ENCODE measurements at places on chromosomes 12 and 14.
A peak's percentile ranks its signal among the peaks of the same experiment; 100 is the strongest.

DNA sequence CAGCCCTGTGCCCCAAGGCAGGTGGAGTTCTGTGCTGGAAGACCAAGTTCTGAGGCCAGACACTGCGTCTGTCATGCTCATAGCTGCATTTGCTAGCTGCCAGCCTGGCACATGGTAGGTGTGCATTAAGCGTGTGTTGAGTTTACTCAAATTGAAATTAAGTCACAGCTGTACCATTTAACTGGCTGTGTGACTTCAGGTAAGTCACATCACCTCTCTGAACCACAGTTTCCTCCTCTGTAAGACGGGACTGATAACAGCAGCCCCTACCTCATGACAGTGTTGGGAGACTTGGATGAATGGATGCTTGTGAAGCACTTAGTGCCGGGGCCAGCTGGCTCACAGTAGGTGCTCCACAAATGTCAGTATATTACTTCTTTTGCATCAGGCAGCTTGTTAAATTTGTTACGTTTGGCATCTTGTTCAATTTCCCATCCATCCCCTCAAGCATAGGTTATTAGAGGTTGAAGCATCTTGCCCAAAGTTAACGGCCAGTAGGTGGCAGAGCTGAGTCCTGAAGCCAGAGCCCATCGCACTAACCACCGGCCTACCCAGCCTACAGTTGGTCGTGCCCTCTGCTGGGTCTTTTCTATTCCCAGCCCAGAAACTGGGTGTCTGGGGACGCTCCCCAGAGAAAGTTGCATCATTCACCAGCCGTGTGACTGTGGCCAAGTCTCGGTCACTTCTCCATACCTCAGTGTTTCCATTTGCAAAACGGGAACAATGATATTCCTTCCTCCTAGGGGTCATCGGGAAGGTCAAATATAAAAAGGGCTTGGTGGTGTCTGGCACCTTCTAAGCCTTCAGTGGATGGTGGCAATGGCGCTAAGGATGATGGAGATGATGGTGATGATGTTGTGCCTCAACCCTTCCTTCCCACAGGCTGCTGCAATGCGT is 4.5 kb downstream of the DAO start:
- DNase-seq: no peak

GRCh38 chr14:69079747-69080146 is 73.2 kb downstream of the DCAF5 start:
- no peak for DNase-seq

- DNase-seq: no peak
Observed at GRCh38 chr12:88052686-88053085, 23.5 kb upstream of the C12orf50 start.

- no peak for DNase-seq
Observed at GRCh38 chr14:49977126-49977841, 84.4 kb downstream of the ARF6 start.

- DNase-seq: no peak
Observed at GRCh38 chr12:50013361-50014147, 11.7 kb downstream of the RACGAP1 start.

- no peak for DNase-seq
Observed at GRCh38 chr12:1496162-1496900, 98.0 kb downstream of the FBXL14 start.

DNA sequence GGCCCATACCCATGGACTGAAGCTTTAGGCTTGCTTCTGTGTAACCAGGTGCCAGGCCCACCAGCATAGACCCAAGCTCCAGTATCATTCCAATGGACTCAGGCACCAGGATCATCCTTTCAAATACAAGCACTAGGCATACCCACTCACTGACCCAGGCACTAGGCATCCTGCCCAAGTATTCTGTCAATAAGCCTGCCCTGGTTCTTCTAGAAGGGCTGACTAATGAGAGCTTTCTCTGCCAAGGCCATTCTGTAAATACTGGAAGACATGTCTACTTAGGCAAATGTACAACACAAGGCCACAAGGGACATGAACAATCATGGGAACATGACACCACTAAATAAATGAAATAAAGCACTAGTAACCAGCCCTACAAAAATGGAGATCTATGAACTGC is 352.2 kb downstream of the FSCB start:
- no peak for DNase-seq

- peak; percentile 90 for DNase-seq
Observed at GRCh38 chr12:54216797-54217661, 28.2 kb upstream of the SMUG1 start.

- no peak for DNase-seq
Observed at GRCh38 chr14:30907659-30908057, 33.3 kb downstream of the COCH start.

- no peak for DNase-seq
Observed at GRCh38 chr14:63524537-63525155, 18.5 kb downstream of the PPP2R5E start.

- DNase-seq: no peak
Observed at GRCh38 chr12:132633398-132633797, 14.8 kb downstream of the P2RX2 start.

- no peak for DNase-seq
Observed at GRCh38 chr12:54349679-54350078, 14.6 kb downstream of the GPR84 start.

DNA sequence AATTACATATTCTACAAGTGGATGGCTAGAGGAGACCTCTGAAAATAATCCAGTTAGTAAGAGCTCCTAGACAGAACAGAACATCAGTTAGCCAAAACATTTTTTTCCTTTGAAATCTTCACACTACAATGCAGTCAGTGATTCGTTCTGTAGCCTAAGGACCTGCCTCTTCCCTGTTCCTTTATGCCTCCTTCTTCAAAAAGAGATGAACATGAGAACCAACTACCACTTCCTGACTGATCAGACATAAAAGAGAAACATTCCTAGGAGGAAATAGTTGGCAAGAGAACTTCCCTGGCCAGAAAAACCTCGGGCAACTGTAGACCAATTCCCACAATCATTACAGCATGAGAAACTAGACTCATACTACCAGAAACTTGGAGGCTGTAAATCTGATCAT is 29.4 kb downstream of the ITPR2 start:
- DNase-seq: no peak

DNA sequence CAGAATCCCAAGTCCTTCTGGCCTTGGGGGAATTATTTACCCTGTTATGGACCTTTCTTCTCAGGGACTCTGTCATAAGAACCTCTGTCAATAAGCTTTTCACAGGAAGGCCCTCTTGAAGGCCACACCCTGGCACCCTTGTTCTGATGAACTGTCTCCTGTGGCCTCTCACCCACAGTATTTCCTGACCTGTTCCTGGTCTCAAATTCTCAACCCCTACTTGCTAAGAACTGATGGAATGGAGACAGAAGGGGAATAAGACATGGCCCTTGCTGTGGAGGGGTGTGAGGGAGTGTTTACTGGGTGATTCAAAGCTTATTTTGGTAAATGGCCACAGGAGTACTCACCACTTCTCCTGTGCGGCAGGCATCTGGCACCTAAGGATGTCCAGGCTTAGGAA is 1082.9 kb downstream of the BCL11B start:
- DNase-seq: no peak

- no peak for DNase-seq
Observed at GRCh38 chr12:104680491-104680890, 223.7 kb downstream of the CHST11 start.

DNA sequence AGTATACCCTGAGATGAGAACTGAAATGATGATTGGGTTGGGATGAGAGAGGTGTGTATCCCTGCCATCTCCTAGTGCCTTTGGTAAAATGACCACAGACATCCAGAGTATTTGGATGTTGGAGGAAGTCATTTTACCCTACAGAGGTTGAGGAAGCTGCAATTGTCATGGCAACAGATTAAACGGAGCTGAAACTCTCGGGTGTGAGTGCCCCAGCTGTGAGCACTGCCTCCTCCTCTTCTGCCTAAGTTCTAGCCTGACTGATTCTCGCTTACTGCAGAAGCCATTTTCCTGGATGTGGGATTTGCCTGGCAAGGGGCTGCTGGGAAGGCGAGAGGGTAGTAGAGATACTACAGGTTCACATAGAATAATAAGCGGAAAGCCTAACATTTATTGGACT is 10.3 kb upstream of the PPP4R4 start:
- no peak for DNase-seq

- DNase-seq: no peak
Observed at GRCh38 chr12:59619461-59620240, 23.8 kb downstream of the SLC16A7 start.

GRCh38 chr14:64715146-64715627 is 11.0 kb downstream of the PLEKHG3 start:
- DNase-seq: no peak

DNA sequence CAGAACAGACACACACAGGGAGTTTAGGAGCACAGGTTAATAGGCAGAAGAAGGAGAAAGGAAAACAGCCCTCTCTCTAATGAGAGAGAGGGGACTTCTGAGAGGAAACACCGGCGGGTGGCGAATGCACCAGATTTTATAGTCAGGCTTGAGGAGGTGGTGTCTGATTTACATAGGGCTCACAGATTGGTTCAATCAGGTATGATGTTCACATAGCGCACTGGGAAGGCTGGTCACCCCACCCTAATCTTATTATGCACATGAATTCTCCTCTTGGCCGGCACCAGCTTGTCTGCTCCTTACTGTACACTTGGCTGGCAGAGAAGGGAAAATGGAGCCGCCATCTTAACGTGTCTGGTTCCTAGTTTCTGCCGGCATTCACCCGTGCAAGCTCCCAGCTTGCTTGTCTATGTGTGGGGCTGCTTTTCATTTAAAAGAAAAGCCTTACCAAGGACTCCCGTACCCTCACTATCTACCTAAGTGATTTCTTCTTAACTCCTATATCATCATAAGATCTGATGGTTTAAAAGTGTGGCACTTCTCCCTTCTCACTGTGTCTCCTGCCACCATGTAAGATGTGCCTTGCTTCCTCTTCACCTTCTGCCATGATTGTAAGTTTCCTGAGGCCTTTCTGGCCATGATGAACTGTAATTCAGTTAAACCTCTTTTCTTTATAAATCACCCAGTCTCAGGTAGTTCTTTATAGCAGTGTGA is 15.1 kb downstream of the BCAT1 start:
- no peak for DNase-seq

GRCh38 chr12:21509768-21510167 is 8.2 kb downstream of the GOLT1B start:
- no peak for DNase-seq

DNA sequence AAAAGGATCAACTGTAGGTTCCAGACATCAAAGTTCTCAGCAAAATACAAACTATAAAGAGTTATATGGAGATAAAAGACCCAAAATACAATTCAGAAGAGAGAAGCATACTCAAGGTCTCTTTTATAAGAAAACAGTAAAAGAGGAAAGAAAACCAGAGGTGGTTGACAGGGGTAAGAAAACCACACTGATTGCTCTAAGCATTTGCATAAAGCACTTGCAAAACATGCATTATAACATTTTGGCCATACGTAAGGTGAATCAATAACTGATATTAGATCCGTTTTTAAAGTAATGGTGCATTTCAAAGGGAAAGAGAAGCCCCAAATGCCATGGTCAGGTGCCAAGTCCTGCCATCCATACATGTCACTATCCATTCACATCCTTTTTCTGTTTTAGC is 5.9 kb downstream of the DDHD1 start:
- DNase-seq: no peak

DNA sequence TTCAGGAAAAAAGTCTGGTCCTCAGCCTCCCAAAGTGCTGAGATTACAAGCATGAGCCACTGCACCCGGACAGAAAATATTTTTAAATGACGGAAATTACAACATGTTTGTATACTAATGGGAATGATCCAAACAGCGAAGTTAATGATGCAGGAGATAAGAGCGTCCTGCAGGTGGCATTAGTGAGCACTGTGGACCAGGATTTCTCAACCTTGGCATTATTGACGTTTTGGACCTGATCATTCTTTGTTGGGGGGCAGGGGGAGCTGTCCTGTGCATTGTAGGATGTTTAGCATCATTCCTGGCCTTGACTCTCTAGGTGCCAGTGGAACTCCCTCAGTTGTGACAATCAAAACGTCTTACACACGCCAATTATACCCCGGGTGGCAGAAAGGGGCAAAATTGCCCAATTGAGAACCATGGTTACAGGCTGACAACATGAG is 34.1 kb downstream of the SCFD1 start:
- no peak for DNase-seq

DNA sequence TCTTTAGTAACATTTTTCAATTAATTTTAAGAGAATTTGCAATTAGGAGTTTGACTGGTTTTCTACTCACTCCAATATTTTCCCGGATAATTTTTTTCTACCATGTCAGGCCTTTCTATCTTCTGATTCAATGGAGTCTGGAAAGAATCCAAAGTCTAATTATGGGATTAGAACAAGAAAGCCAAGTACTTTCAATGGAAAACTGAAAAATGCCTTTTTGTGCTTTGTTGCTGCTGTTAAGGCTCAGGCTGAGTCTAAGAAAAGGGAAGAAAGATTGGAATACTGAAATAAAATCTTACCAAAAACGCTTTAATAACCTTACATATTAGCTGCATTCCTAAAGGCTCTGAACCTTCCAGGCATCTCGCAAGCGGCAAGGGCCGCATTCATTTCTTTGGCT is 24.4 kb upstream of the DHRS4 start:
- DNase-seq: no peak

GRCh38 chr12:105742567-105742874 is 396.2 kb downstream of the NUAK1 start:
- DNase-seq: no peak

DNA sequence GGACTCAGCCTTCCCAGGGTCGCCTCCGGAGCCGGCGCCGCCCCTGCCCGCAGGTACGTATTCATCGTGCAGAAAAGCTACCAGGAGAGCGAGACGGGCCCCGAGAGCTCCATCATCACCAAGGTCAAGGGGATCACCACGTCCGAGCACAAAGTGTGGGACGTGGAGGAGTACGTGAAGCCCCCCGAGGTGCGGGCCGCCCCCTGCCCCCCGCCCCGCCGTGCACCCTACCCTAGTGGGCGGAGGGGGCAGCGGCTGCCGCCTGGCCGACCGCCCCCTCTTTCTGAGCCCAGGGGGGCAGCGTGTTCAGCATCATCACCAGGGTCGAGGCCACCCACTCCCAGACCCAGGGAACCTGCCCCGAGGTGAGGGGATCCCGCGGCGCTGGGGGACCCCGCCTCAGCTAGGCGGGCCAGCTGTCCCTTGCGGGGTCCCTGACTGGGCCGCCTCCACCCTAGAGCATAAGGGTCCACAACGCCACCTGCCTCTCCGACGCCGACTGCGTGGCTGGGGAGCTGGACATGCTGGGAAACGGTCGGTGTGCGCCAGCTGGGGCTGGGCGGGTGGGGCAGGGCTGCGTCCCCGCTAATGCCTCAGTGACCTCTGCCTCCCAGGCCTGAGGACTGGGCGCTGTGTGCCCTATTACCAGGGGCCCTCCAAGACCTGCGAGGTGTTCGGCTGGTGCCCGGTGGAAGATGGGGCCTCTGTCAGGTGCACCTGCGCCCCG is 973 bp downstream of the P2RX2 start:
- no peak for DNase-seq

DNA sequence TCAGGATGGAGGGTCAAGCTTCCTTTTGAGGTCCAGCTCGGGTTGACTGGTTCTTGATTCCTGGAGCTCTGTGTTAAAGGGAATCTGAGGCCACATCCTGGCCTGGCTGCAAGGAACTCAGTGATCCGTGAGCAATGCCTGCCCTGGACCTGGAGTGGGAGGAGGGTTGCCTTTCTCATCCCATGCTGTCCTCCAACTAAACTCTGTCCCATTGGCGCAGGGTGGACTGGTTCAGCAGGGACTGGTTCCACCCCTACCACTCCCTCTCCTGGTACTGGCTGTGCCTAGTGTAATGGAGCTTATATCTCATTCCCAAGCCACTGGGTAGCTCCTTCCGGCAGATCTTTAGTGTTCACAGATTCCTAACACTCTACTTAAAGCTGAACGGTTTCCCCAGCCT is 3.9 kb upstream of the CMKLR1 start:
- DNase-seq: no peak
